Pulmonary artery endothelial cell (primary cell): ENCODE measurements at places on chromosomes 1 and 21. TPM values are rescaled to one million over a fixed set of nuclear protein-coding genes. Genes with fewer than 3 reads are reported as not detected.

Gene AADACL4
- not detected in 2 replicates for total RNA-seq

Gene PPIAL4G
- not detected in 2 replicates for total RNA-seq

DNA sequence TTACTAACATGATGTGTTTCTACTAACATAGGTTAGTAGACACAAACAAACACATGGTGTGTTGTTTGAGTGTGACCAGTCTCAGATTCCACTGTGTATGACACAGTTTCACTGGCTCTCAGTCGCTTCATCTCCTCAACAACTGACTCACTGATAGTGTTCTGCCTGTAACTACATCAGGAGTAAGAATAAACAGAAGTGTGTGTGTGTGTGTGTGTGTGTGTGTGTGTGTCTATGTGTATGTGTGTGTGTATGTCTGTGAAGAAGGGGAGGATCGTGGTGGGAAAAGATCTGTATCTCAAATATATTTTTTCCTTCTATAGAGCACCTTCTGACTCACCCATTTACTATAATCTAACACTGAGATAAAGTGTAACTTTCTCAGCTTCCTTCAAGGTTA, 391.0 kb downstream of the PTPRC start:
- DNase-seq = no peak

GRCh38 chr1:228190778-228191177, 17.1 kb upstream of the OBSCN start:
- no peak for DNase-seq

- no peak for DNase-seq
Measured at GRCh38 chr1:56235909-56236510, 343.4 kb downstream of the PLPP3 start.

DNA sequence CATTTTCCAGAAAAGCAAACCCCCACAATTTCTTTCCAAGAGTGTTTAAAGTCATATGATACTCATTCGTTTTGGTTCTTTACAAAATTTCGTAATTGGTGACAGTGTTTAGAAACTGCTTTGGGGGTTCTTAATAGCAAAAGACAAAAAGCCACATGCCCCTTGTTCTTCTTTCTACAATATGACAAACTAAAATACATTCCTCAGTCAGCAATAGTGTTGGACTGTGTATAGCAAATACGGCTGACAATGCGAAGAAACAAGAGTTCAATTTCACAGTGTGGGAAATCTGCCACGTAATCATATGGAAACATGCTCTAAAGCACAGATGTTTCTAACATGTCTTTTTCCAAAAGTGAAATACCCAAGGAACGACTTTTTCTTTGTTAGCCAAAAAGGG, 7.6 kb upstream of the IFNAR1 start:
- no peak for DNase-seq

GRCh38 chr21:45370575-45370974, 34.4 kb upstream of the COL18A1 start:
- no peak for DNase-seq

Gene CADM3
- 0.21 and 29.6 TPM in 2 replicates for total RNA-seq

GRCh38 chr1:184085667-184086066, 34.1 kb downstream of the TSEN15 start:
- DNase-seq = no peak

Gene RHBDL2
- total RNA-seq = 0.33 and 1.1 TPM in 2 replicates

GRCh38 chr1:247386687-247387086, 29.3 kb upstream of the NLRP3 start:
- DNase-seq = no peak

Gene SRGAP2B
- 73.1 and 108 TPM in 2 replicates for total RNA-seq

- DNase-seq = peak; percentile 32
Measured at GRCh38 chr1:164611754-164612642, 53.0 kb downstream of the PBX1 start.

DNA sequence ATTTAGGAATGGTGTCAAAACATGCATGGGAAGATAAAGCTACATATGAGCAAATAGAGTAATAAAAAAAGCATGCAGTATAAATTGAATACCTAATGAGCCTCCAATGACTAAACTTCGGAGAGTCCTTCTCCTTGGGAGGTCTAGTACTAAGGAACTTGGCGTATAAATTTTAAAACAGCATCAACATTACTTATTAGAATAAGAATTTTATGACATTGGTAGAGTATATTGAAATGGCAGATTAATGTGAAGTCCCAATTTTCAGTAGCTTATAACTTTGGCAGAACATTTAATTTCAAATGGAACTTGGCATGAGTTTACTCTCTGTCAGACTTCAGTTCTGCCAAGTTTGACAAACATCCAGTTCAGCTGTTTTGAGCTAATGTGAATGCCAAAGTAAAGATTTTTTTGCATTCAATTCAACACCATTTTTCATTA, 104.7 kb upstream of the RGS18 start:
- no peak for DNase-seq

GRCh38 chr1:35644204-35644603, 2.9 kb upstream of the PSMB2 start:
- no peak for DNase-seq

GRCh38 chr1:3597599-3597964, 13.7 kb downstream of the MEGF6 start:
- DNase-seq = no peak

Gene CNR2
- total RNA-seq = not detected in 2 replicates

- no peak for DNase-seq
Measured at GRCh38 chr1:206470692-206471414, 577 bp downstream of the IKBKE start.

Gene BTBD19
- total RNA-seq = 6.6 and 6.8 TPM in 2 replicates

GRCh38 chr1:54850737-54851136, 36.3 kb downstream of the DHCR24 start:
- no peak for DNase-seq

Gene MPL
- total RNA-seq = not detected in 2 replicates

GRCh38 chr21:30104241-30104640, 62.4 kb downstream of the CLDN17 start:
- DNase-seq = no peak

DNA sequence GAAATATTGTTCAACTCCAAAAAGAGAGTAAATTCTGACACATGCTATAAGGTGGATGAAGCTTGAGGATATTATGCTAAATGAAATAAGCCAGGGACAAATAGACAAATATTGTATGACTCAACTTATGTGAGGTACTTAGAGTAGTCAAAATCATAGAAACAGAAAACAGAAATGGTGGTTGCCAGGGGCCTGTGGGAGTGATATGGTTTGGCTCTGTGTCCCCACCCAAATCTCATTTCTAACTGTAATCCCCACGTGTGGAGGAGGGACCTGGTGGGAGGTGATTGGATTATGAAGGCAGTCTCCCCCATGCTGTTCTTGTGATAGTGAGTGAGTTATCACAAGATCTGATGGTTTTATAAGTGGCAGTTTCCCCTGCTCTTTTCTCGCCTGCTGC, 24.7 kb upstream of the DISP1 start:
- no peak for DNase-seq

- DNase-seq = no peak
Measured at GRCh38 chr1:248855580-248855979, 3.3 kb downstream of the ZNF692 start.

DNA sequence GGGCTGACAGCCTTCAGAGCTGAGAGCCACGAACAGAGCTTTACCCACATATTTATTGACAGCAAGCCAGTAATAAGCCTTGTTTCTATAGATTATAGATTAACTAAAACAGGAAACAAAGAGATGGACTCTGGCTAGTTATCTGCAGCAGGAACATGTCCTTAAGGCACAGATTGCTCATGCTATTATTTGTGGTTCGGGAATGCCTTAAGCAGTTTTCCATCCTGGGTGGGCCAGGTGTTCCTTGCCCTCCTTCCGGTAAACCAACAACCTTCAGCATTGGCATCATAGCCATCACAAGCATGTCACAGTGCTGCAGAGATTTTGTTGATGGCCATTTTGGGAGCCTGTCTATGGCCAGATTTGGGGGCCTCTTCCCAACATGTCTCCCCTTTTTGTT, 96.8 kb downstream of the POU2F1 start:
- DNase-seq = no peak

Gene MFAP2
- total RNA-seq = 12.6 and 13.7 TPM in 2 replicates

- DNase-seq = no peak
Measured at GRCh38 chr1:150875197-150876118, 941 bp downstream of the ARNT start.

DNA sequence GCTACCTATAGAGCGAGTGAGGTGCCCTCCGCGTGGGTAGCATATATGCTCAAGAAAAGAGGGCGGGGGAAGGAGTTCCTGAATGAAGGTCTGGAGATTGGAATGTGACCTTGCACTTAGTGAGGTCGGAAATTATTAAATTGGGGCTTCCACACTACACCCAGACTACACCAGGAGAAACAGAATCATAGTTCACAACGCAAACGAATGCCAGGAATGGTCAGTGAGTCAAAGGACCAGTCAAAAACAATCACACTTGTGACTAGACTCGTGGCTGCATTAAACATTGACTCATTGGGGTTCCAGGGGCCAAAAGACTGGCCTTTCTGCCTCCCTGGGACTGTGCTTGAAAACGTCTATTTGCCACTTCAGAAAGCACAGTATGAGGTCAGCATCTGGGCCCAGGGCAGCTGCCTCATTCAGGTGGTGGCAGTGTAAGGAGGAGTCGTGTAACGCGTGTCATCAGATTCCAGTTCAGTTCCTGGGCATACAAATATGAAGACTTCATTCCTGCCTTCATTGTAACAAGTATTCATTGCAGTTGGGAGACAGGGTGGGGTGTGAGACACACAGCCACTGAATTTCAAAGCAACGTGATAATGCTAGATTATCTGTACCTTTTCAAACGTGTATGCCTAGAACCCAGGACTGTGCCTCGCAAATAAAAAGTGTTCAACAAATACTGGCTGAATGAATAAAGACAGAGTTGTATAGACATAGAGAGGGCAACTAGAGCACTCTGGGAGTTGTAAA, at the start of gene YOD1:
Gene YOD1, minus strand, starts transcription at position 18 of the 753 bp plus-strand sequence. CDS start 178 bp downstream, outside the sequence.
- DNase-seq = no peak

Gene COL6A1
- total RNA-seq = 15.8 and 18.7 TPM in 2 replicates

Gene HUNK
- total RNA-seq = not detected in 2 replicates

DNA sequence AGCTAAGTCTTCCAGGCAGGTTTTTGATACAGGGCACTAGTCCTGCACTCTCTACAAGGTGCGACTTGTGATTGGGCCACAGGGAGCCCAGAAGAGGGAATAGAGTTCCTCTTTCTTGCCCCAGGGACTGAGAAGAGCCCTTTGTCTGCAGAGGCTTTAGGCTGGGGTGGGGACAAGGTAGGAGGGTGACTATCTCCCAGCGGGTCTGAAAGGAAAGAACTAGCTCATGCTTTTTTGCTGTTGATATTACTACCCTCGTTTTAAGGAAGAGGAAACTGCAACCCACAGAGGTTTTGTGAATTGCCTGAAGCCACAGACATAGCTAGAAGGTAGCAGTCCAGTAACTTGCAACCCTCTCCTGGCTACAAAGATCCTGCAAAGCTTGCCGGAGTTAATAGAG, 615.2 kb downstream of the MATN1 start:
- DNase-seq = no peak

DNA sequence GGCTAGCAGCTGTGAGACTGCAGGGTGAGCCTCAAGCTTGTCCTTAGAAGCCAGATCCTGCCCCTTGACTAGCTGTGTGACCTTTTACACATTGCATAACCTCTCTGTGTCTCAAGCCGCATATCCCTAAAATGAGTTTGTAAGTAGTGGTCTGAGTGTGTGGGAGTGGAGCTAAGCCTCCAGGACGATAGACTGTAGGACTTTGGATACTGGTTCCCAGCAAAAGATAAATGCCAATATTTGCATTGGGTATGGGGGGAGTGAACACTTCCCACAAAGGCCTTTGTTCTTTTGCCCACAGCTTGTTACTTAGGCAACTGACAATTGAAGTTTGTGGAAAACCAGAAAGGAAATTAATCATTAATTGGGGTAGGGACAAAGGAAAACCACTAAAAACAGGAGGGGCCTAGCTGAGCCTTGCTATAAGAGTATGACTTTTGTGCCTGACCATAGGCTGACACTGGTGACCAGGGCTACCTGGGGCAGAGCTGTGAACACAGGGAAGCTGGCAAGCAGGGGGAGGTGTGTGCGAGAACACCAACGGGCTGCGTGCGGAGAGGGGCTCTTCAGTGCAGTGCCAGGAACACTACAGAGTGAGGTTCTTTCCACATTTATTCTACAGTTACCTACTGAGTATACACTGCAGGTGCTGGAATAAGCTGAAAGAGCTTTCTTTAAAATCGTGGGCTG, 102.4 kb upstream of the ETV3 start:
- no peak for DNase-seq

GRCh38 chr1:209565759-209566678, 17.5 kb upstream of the CAMK1G start:
- DNase-seq = peak; percentile 36

DNA sequence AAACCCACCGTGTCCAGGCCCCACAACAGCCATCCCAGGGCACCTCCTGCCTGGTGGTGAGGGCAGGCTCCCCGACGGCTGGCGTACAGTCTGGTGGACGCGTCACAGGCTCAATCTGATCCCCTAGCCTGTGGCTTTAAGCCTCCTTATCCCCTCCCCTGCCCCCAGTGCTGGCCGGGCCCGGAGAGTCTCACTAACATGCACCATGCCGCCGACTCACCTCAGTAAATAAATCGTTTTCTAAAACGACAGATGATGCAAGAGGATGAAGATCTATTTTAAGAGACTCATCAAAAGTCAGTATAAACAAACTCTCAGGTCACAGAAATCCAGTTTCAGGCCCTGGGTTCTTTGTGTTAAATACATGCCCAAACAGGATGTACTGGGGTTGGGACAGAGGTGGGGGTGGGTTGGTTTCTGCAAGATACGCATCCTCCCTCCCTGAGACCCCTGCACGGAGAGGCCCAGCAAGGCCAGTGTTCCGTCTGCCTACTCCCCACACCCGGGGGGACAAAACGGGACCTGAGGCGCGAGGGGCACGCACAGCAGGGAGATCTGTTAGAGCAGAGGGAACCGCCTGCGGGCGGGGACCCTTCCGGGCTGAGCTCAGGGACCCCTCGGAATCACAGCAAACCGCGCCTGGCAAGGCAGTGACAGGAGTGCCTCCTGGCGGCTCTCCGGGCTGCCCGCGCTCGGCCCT, 3.1 kb downstream of the PANK4 start:
- no peak for DNase-seq

DNA sequence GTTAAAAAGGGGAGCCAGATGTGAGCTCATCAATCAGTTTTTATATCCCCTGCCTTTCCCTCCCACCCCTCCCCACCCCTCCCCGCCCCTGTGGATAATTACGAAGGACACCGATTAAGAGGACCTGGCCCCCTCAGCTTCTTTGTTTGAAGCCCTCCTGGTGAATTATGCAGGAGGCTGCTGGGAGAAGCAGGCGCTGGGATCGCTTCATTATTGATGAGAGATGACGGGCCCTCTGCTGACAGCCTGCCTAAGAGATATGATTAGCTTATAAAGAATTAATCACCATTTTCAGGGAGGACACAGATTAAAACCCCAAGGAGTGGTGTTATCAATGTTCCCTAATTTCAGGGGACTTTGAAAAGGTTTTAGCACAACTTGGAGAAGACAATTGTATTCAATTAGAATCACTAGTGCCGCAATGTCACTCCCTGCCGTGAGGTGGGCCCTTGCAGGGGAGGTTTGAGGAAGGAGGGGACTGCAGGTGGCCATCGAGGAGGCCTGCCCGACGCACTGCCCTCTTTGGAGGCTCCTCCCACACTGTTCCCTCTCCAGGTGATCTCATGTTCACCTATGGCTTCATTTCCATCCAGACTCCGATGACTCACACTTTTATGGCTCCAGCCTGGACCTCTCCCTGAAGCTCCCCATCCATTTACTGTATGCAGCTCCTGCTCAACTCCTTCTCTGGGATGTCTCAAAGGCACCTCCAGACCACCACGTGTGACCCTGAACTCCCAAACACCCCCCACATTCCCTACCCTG, 67.0 kb upstream of the KLHDC7A start:
- no peak for DNase-seq
